ENCODE measurements at places on chromosomes 7 and 10.

DNA sequence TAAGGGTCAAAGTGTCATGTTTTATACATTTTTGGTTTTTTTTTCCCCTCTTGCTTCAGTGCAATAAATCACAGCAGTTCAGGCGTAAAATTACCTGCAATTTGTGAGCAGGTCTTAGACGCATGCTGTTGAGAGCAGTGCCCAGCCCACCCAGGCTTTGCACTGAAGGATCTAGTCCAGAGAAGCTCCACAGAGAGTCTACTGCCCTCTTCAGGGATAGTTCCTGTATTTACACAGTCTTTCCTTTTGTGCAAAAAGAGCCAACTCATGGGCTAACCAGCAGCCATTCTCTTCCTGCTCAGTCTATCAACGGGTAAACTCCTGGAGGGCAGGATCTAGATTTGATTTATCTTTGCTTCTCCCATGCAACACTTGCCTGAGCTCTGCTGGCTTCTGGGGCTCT is 82.2 kb upstream of the NAMPT start:
- no peak for DNase-seq

DNA sequence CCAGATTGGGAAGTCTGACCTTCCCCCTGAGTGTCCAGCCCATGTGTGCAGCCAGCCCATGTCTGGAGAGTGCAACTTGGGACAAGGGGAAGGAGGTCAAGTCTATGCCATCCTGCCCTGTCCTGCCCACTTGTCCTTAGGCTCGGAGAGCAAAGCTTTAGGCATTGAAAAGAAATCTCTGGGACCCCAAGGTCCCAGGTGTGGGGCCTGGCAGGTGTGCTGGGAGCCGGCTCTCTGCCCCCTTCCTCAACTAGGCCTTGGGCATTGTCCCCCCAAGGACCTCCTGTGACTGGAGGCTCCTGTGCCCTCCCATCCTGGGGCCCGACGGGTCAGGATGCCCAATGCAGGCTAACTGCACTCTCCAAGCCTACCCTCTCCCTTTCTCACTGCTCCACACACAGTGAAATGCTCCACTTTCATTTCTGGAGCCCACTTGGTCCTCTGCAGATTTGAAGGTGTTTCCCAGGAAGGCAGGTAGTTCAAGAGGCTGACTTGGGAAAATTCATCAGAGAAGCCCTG is 124.7 kb downstream of the PTPN20 start:
- DNase-seq, result no peak

GRCh38 chr10:8817299-8817698 is 762.8 kb downstream of the GATA3 start:
- DNase-seq, result no peak

GRCh38 chr7:66421830-66422475 is 206.7 kb upstream of the KCTD7 start:
- no peak for DNase-seq

DNA sequence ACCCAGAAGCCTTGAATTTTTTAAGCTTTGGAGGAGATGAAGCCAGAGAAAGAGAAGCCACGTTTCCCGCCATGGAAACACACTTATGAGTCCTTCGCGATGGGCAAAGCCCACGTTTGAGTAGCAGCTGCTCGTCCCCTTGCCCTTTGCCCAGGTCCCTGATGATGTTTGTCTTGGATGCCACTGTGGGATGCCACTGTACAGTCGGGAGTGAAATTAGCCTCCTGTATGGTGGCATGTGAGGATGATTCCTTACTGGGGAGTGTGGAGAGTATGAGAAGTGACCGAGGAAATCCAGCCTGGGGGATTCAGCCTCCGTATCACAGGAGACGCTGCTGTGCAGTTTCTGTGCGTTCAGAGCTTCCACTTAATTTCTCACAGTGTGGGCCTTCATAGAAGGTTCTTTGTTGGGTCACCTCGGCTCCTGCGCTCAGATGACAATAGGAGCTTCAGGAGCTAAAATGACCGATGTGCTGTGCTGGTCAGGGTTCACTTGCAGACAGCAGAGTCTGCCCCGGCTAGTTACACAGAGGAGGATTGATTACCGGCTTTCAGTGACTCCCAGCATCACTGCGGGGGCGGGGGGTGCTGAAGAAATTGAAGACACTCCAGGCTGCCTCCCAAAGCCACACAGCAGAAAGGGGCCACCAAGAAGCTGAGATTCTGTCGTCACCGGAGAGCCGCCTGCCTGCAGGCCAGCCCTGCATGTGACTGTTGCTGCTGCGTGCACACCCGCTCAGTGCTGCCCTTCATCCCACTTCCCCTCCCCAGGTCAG is 122.1 kb upstream of the SFMBT2 start:
- no peak for DNase-seq

- DNase-seq, result no peak
Measured at GRCh38 chr7:75813084-75813483, 522 bp downstream of the CCL24 start.

- no peak for DNase-seq
Measured at GRCh38 chr10:29980084-29980483, 79.3 kb downstream of the JCAD start.

All from posterior cingulate gyrus (tissue), 11 donors.